ENCODE measurements at places on chromosomes 2 and 18. TPM values are rescaled to one million over a fixed set of nuclear protein-coding genes. Genes with fewer than 3 reads are reported as not detected.

Gene TMEM247
- total RNA-seq: not detected

Gene SLC20A1
- total RNA-seq: 73.5 TPM

Gene ABCG8
- total RNA-seq: not detected

Gene FAP
- total RNA-seq: 12.8 TPM

Gene FBXO41
- total RNA-seq: 1.8 TPM

Gene VWC2L
- not detected for total RNA-seq

Gene FSIP2
- total RNA-seq: not detected

Gene CFC1
- total RNA-seq: not detected

Gene UGT1A3
- not detected for total RNA-seq

Gene STPG4
- not detected for total RNA-seq

Data from cardiac atrium fibroblast (primary cell).